ENCODE measurements at places on chromosomes 3 and 15. TPM values are rescaled to one million over a fixed set of nuclear protein-coding genes. Genes with fewer than 3 reads are reported as not detected.

Gene RARRES1
- 0.96 TPM for polyA plus RNA-seq

Gene VEPH1
- 0.08 TPM for polyA plus RNA-seq

Gene UBL7
- polyA plus RNA-seq, result 19.0 TPM

Gene GPR62
- polyA plus RNA-seq, result 0.06 TPM

Gene NR2F2
- 5.0 TPM for polyA plus RNA-seq

Gene GCSAM
- 0.66 TPM for polyA plus RNA-seq

Gene SERF2
- 1,288 TPM for polyA plus RNA-seq

Gene RLBP1
- polyA plus RNA-seq, result not detected

Gene TMEM44
- 7.3 TPM for polyA plus RNA-seq

Gene KLHL25
- 4.2 TPM for polyA plus RNA-seq

Gene THPO
- polyA plus RNA-seq, result 0.12 TPM

Gene NR1I2
- polyA plus RNA-seq, result 0.02 TPM

Gene RTP3
- polyA plus RNA-seq, result not detected

Gene ZMYND10
- polyA plus RNA-seq, result 0.29 TPM

Gene CTXN2
- polyA plus RNA-seq, result not detected

Gene NR2E3
- 0.25 TPM for polyA plus RNA-seq

Gene WDR93
- polyA plus RNA-seq, result not detected

Gene SUSD5
- polyA plus RNA-seq, result 0.04 TPM

Gene ISG20
- polyA plus RNA-seq, result 25.1 TPM
